ENCODE measurements at places on chromosomes 6 and 20.

- H3K27me3 ChIP-seq, result peaks cover 14% of the 10 kb centered on the region
- H3K4me1 ChIP-seq, result no peaks in the 10 kb centered on the region
- H3K36me3 ChIP-seq, result no peaks in the 10 kb centered on the region
Measured at GRCh38 chr20:9508240-9508661, 6.1 kb upstream of the LAMP5 start.

DNA sequence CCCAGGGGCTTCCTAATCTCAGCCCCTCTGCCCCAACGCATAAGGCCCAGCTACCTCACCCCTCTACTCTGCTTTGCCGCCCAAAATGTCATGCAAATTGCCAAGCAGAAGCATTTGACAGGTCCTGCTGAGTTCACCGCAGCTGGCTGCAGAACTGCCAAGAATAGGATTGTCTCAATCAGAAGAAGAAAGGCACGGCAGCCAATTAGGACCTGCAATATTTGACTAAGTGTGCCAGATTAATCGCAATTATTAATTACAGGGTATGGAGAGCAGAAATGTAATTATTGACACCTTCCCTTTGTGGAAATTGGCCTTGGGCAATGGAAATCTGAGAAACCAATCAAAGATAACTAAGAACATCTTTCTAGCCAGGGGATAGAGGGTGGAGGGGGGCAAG is 318.6 kb downstream of the LRFN2 start:
- DNase-seq, result no peak
- H3K27ac ChIP-seq, result no peak overlapping the region
- peaks cover 6% of the 10 kb centered on the region for H3K27me3 ChIP-seq
- no peak overlapping the region for H3K4me3 ChIP-seq
- H3K4me1 ChIP-seq, result no peaks in the 10 kb centered on the region

DNA sequence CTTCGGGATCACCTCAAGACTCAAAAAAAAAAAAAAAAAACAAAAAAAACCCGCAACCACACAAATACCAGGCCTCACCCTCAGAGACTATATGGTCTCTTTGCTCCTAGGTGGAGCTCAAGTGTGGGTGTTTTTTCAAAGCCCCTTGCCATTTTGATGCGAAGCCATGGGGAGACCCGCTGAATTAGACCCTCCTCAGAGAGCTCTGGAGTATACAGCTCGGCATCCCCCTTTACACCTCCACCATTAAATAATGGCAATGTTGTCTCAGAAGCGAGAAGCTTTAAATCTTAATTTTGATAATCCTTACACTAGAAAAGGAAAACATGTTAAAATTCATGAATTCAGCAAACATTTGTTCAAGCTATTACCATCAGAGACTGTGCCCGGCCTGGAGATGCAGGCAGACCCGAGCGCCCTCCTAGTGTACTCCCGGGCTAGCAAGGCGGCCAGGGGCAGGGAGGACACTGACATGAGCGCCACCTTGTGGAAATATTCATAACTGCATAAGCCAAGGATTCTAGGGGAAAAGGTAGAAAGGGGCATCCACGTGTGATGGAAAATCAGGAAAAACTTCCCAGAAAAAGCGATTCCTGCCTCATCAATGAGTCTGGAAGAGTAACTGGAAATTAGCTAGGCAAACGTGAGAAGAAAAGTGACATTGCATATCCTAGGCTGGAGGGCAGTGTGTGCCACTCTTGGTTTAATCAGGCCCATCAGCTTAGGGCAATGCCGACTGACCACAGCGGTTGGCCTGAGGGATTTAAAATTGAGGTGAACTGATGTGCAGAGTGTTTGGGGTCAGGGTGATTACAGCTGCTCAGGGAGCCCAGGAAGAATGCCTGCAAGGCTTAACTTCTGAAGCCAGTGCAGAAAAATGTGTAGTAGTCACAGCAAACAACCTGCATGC is 72.5 kb downstream of the B3GAT2 start:
- no peak overlapping the region for H3K27ac ChIP-seq
- peaks cover 15% of the 10 kb centered on the region for H3K27me3 ChIP-seq
- H3K4me1 ChIP-seq, result peaks cover 2% of the 10 kb centered on the region
- H3K4me3 ChIP-seq, result no peak overlapping the region
- peak; percentile 14 for DNase-seq

DNA sequence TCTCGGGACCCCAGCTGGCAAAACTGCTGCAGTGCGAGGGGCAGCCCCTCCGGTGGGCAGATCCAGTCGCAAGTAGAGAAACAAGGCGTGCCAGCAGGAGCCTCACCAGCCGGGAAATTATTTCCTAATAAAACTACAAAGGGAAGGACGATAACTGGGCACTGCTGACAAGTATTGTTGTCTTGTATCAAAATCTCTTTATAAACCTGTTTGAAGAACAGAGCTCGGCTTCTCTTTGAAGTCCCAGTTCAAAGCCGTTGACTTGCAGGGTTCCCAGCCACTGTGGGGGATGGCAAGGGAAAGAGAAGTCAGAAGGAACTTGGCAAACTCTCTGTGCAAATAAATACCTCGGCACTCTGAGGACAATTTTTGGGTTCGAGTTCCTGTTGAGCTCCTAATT is 504.5 kb downstream of the CD83 start:
- H3K27me3 ChIP-seq, result no peaks in the 10 kb centered on the region
- H3K4me3 ChIP-seq, result no peak overlapping the region
- no peak overlapping the region for H3K27ac ChIP-seq
- no peak for DNase-seq

GRCh38 chr6:170449835-170450753 is 103.0 kb downstream of the PSMB1 start:
- no peak overlapping the region for H3K4me3 ChIP-seq
- H3K27ac ChIP-seq, result no peak overlapping the region
- no peaks in the 10 kb centered on the region for H3K27me3 ChIP-seq
- no peaks in the 10 kb centered on the region for H3K36me3 ChIP-seq

DNA sequence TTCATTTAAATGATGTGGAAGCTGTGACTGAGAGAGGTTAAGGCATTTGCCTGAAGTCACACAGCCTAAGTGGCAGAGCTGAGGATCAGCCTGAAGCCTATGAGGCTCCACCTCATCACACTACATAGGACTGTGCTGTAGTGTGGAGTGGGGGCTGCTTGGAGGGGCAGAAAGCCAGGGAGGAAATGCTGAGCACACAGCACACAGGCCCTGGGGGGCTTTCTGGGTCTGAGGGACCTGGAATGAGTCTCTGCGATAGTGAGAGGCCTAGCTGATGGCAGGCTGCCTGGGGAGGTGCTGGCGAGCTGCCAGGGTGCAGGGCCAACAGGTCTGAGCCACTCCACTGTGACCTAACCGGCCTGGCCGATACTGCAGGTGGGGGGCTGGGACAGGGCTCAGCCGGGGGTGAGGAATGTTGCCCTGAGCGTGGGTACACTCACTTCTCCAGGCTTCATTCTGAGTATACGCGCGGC is 2.2 kb upstream of the ARHGAP40 start:
- H3K27ac ChIP-seq, result no peak overlapping the region
- no peaks in the 10 kb centered on the region for H3K36me3 ChIP-seq
- H3K4me3 ChIP-seq, result no peak overlapping the region

DNA sequence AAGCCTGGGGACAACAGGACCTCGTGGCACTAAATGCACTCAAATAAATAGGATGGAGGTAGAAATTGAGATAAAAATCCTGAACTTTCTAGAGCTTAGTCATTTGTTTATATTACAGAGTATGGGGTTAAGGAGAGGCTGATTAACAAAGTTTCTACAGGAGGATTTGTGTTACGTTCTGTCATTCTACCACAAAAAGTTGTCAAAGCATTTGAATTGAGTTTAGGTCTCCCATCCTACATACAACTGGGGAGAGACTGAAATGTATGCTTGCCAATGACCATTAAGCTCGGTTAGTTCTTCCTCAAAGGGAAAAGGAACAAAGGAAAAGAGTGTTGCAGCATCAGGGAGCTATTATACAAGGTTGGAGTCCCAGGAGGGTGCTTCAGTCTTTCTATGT is 597.9 kb downstream of the COL12A1 start:
- no peaks in the 10 kb centered on the region for H3K36me3 ChIP-seq
- no peak for DNase-seq
- H3K4me1 ChIP-seq, result no peaks in the 10 kb centered on the region
- H3K27me3 ChIP-seq, result no peaks in the 10 kb centered on the region

DNA sequence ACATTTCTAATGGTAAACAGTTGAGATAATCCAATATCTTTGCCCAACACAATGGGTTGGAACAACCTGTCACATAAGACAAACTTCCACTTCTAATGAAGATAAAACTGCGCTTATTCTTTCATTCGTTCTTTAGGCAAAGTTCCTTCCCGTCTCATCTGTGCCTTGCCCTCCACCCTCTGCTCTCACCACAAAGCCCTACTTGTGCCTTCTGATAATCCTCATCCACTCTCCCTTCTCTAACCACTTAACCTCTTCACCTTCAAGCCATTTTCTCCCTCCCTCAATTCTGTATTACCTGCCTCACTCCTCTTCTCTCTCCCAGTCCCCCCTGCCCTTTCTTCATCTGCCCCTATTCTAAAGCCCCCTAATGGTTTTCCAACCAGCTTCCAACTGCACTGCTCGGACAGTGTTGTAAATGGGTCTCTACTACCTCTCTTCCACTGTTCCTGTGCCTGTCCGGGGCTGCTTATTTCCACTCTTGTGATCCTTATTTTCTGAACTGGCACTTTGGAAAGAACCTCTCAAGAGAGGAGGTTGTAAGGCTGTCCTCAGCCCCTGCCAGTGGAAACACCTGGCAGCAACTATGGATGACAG is 62.9 kb upstream of the MYB start:
- no peak for DNase-seq
- H3K4me1 ChIP-seq, result peaks cover 20% of the 10 kb centered on the region
- no peaks in the 10 kb centered on the region for H3K27me3 ChIP-seq
- no peaks in the 10 kb centered on the region for H3K36me3 ChIP-seq
- H3K27ac ChIP-seq, result no peak overlapping the region
- H3K4me3 ChIP-seq, result no peak overlapping the region

DNA sequence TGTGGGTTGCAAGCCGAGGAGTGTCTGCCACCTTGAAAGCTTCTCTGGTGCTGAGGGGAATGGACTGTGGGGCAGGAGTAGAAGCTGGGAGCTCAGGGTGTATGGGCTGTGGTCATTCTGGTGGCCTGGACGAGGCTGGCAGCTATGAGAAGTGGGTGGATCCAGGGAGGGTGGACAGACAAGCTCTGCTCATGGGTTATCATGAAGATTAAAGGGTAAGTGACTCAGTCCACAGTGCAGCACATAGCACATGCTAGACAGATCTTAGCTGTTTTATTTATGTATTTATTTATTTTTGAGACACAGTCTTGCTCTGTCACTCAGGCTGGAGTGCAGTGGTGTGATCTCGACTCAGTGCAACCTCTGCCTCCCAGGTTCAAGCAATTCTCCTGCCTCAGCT is 13.8 kb downstream of the RSPO4 start:
- H3K27ac ChIP-seq, result no peak overlapping the region
- no peaks in the 10 kb centered on the region for H3K4me1 ChIP-seq
- H3K27me3 ChIP-seq, result no peaks in the 10 kb centered on the region
- H3K4me3 ChIP-seq, result no peak overlapping the region

DNA sequence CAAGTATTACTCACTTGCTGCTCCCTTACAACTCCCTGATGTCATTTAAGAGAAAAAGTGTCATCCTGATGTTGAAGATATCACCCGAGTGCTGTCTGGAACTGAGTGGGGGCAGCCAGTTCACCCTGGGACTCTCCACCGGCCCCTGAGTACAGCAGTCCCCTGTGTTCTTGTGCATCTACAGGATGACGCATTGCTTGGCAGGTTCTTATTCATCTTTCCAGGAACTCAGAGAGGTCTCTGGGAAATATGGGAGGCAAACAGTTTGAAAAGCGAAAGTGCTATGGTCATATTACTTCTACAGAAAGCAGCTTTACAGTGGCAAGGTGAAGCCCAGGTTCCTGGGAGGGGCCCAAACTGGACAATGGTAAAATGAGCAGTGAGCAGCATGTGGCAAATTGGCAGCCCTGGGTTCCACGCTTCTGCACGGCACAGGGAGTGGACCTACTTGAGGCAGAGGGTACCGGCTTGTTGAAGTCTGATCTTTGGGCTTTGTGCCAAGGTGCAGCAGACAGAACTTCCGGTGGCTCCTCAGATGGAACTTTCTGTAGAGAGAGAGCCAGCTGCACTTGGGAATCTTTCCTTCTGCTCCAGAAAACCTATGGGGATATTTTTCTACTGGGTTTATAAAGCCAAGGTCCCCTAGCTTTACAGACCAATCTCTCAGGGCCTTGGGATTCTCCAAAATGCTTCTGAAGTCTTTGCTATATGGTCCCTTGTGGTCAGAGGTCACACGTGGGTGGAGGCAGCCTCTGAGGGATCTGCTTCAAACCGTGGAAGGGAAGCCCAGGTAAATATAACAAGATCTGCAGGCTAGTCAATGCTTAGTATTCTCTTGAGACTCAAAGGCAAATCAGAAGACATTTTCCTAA is 128.3 kb downstream of the MAP3K7 start:
- no peaks in the 10 kb centered on the region for H3K27me3 ChIP-seq
- H3K4me1 ChIP-seq, result peaks cover 4% of the 10 kb centered on the region
- DNase-seq, result no peak
- H3K27ac ChIP-seq, result no peak overlapping the region
- H3K4me3 ChIP-seq, result no peak overlapping the region

DNA sequence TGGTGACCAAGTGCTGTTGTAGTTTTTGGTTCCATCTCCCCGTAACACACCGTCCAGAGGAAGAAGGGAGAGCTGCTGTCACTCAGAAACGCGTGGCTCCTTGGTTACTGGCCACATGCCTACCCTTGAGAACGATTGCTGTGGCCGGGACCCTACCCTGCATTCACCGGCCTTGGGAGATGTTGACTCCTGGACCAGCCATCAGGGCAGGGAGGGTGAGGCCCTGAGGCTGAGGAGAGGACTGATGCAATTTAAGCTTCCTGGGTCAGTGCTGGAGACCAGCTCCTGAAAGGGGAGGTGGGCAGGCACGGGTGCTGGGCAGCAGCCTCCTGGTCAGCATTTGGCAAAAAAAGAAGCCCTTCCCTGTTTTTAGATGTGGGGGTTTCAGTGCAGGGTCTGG is 31.5 kb downstream of the ERMARD start:
- H3K27ac ChIP-seq, result no peak overlapping the region
- DNase-seq, result no peak
- no peaks in the 10 kb centered on the region for H3K4me1 ChIP-seq
- H3K36me3 ChIP-seq, result peaks cover 27% of the 10 kb centered on the region
- no peaks in the 10 kb centered on the region for H3K27me3 ChIP-seq

GRCh38 chr20:11949711-11950110 is 32.0 kb downstream of the BTBD3 start:
- no peaks in the 10 kb centered on the region for H3K4me1 ChIP-seq
- no peak overlapping the region for H3K27ac ChIP-seq
- DNase-seq, result no peak
- H3K27me3 ChIP-seq, result no peaks in the 10 kb centered on the region
- H3K36me3 ChIP-seq, result no peaks in the 10 kb centered on the region

- H3K27ac ChIP-seq, result no peak overlapping the region
- H3K4me1 ChIP-seq, result peaks cover 3% of the 10 kb centered on the region
- H3K4me3 ChIP-seq, result no peak overlapping the region
- H3K27me3 ChIP-seq, result no peaks in the 10 kb centered on the region
- no peak for DNase-seq
Measured at GRCh38 chr6:150202404-150202803, 59.6 kb downstream of the PPP1R14C start.

All from T-cell (primary cell).